ENCODE measurements at places on chromosomes 12 and 14.

- no peak for DNase-seq
Observed at GRCh38 chr12:23671881-23672280, 277.6 kb downstream of the SOX5 start.

GRCh38 chr14:64112867-64113678 lies 181.1 kb downstream of the ESR2 start:
- DNase-seq = peak; percentile 50

- DNase-seq = no peak
Observed at GRCh38 chr12:100348657-100349454, 8.0 kb upstream of the SLC17A8 start.

DNA sequence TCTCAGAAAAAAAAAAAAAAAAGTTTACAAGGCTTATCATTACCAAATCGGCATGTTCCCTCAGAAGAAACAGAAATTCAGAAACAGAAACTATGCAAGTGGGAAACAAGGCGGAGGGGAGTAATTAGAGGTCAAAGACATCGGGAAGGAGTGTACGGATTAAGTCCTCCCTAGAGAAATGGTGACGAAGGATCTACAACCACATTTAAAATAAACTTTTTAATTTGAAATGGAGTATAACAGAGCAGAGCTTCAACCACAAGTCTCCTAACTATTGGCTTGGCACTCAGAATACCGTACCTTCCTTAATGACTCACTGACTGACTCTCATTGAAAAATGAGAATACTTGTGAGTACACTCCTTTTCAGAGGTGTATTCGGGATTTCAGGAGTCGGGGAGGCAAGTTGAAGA lies 908 bp downstream of the ENTPD5 start:
- no peak for DNase-seq

DNA sequence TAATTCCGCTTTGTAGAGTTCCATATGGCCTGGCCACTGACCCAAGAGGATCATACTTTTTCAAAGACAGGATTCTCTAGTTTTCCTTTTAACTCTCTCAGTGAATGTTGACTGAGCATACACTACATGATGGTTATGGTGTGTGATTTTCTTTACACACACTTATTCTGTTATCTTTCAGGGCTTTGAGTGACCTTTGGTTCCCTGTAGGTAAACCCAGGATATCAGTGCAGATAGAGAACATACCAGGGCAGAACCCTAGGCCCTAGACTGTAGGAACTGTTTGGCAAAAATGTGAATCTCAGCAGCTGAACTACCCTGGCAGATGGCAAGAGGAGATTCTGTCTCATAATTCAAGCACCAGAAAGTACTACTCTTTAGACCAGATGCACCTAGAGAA lies 159.6 kb downstream of the KCNA5 start:
- DNase-seq = no peak

GRCh38 chr14:21652209-21652808 lies 1.3 kb upstream of the OR4E2 start:
- DNase-seq = no peak

DNA sequence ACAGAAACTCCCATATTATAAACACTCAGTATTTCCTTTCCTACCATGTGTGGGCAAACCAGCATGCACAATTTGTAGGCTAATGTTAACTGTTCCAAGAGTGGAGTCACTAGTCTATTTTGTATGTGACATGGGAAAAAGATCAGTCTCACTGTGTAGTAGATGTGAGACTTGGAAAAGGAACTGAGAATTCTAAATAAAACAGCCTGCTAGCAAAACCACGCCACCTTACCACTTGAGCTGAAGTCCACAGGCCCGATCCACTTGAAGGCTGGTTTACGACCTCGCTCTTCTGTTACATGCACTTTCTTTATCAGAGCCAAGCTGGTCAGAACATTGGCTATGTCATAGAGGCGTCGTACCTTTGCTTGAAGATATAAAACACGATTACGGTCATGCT lies 22.5 kb downstream of the E2F7 start:
- no peak for DNase-seq

DNA sequence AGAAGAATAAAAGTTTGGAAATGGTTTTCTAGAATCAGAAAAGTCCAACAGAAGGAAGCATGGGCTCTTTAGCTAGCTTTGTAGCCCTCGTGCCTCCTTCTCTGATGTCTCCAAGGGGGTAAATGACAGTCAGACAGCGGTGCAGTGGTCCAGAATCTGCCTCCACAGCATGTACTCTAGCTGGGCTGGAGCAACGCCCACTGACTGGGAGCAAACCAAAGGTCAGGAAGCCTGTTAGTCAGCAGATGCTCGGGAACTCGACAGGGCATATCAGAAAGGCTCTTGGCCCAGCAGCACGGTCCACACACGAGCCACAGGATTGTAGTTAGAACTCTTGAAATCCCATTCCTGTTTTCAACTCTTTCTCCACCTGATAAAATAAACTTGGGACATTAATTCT lies 164.3 kb downstream of the GRIN2B start:
- DNase-seq = no peak

- DNase-seq = no peak
Observed at GRCh38 chr14:31457665-31458659, 656 bp upstream of the DTD2 start.

GRCh38 chr14:77902811-77903210 lies 102.9 kb downstream of the ADCK1 start:
- no peak for DNase-seq

DNA sequence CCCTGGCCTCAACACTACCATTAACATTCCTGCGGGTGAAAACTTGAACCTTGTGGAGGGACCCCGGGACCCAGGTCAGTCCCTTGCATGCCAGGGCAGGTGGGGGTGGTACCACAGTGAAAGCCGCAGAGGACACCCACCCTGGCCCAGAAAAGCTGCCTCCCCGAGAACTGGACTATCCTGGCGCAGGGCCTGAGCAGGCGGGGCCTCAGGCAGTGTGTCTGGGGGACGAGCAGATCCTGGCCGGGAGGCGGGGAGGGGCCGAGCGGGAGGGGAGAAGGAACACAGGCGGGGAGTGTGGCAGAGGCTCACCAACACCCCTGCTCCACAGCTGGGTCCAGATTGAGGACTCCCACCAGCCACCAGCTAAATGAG lies 10.0 kb downstream of the AHNAK2 start:
- peak; percentile 68 for DNase-seq

DNA sequence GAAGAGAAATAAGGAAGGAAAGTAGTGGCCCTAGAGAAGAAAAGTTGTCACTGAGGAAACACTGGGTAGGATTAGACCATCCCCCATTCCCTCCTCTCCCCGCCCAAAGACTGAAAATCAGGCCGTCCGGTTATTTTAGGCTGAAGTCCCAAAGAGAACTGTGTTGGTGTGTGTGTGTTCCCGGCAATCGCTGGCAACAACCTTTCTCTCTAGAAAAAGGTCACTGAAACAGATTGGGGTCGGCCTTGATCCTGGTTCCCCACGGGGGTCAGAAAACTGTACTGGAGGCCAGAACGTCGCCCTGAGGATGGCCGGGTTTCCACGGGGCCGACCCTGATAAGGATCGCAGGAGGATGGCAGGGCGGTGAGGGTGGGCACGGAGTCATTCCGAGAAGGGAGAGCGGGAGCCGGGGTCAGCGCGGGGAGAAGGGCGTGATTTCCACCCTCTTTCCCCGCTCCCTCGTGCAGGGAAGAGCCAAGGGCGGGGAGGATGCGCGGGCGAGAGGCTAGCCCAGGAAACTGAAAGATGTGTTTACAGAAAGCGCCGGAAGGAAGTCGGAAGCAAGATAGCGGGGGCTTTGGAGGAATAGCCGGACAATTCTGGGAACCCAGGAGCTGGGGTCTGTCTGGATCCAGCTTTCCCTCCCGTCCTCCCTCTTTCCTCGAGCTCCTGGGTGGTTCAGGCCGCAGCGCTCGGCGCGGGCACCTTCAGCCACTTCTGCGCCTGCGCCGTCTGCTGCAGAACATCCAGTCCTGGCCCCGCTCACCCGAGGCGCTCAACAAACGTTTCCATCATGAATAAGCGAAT lies 25.3 kb upstream of the SPTLC2 start:
- peak; percentile 75 for DNase-seq

GRCh38 chr14:34232790-34233189 lies 229.2 kb downstream of the SPTSSA start:
- DNase-seq = no peak

DNA sequence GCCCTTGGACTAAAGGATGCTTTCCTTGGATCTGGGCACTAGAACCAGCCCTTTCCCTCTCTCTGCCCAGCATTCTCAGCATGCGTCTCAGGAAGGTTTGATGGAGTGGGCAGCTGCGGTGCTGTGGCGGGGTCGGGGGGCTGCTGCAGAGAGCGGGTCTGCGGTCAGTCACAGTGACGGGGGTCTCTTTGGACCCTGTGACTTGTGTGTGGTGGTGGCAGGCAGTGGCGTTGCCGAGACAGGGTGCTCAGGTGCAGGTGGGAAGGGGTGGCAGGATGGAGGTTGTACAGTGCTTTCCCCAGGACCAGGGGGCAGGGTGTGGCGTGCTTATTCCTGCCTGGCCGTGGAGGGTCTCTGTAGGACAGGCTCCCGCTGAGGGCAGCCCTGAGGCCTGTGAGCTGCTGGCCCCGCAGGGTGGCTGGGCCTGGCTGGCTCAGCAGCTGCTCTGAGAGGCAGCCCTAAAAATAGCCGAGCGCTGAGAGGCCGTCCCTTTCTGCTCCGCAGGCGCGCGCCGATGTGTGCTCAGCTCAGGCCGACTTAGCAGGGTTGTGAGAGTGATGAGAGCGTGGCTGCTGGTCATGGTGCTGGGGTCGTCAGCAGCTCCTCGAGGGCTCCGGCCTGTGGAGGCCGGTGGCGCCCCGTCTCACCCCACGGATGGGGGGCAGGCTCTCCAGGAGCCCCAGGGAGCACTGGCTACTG lies 9.7 kb downstream of the PACS2 start:
- DNase-seq = no peak

DNA sequence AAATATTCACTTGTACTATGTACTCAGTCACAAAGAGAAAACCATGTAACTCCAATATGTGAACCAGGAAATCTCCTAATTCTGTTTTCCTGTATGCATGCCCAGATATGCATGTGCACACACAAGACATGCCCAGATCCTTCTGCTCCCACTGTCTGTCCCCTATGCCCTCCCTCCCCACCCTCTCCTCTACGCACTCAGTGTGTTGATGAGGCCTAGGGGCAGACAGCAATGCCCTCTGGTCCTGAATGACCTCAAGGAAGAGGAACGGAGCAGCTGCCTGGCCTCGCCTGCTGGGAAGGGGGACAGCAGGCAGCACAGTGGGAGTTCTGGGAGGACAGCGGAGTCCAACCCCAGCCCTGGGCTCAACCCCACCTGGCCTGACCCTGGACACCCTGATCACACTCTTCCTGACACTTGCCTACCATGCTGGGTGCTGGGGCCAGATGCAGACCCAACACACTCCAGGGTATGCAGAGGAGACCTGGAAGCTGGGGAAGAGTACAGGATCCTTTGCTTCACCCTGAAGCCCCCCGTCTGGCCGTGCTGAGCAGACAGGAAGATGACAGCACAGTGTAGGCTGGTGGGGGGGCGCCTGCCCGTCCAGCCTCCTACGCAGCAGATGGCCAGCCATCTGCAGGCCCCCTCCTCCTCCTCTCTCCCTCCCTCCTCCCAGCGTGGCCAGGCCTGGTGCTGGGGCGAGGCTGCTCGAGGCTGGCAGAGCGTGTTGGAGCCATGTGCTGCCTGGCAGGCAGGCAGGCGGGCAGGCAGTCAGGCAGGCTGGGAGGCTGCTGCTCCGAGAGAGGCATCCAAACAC lies 106.6 kb upstream of the NCOR2 start:
- DNase-seq = no peak

DNA sequence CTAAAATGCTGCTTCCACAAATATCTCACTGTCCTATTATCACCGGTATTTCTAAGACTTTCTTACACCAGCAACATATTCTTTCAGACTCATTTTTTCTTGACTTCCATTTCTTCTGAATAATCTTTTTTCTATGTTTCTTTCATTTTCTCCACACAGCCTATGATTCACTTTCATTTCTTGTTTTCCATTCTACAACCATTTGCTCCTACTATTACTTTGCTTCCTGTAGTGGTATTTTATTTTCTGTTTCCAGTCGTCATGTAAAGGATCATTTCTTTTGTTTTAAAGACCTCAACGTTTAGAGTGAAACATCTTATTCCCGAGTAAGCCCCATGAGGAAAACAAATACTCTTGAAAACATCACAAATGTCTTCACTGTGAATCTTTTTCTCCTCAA lies 182.2 kb upstream of the MDGA2 start:
- DNase-seq = no peak

DNA sequence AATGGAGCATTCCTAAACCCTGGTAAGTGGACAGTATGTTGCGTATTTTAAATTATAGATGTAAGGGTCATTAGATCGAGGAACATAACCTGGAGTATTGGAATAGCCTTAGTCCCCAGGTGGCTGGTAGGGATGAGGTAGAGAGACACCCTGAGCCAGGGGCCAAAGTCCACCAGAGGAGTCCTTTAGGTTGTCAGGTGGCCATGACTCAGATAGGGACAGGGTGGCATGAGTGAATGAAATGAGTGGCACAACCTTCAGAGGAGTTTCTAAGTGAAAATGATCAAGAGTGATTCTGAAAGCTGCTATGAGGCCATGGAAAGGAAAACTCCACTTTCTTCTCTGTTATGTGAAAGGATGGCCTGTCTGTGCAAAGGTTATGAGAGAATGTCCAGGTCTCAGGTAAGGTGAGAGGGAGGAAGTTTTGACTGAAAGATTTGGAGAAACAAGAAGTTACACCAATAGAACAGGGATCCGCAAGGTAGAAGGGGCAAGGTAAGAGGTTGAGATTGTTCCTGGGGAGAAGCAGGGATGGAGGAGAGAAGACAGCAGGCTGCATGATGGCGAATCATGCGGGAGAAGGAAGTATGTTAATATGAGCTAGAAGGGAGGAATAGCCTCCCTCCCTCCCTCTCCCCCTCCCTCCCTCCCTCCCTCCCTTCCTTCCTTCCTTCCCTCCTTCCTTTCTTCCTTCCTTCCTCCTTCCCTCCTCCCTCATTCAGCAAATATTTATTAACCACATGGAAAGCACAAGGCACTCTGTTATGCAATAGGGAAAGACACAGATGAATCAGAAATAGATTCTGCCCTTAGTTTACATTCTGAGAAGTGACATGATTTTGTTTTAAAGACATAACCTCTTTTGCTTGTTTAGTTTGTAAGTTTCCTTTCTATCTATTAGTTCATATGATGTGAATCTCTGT lies 14.0 kb upstream of the RIPK3 start:
- DNase-seq = peak; percentile 87

DNA sequence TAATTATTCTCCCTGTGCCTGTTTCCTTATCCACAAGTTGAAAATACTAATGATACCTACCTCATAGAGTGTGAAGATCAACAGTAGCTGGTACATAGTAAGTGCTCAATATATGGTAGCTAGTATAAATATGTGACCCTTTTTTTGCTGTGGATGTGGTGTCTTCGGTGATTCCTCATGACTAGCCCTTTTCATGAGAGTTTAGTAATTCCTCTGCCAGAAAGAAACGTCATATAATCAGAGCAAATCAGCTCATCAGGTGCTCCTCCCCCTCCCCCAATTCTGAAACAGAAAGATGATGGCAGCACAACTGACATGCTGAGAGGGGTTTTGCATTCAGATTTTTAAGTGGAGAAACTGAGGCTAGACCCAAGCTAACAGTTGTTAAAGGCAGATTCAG lies 210.8 kb downstream of the SLC41A2 start:
- no peak for DNase-seq

- DNase-seq = no peak
Observed at GRCh38 chr12:76666290-76666835, 97.6 kb upstream of the ZDHHC17 start.

GRCh38 chr14:21874946-21875345 lies 201.3 kb upstream of the OR4E1 start:
- no peak for DNase-seq
